ENCODE measurements at places on chromosomes 16 and 17. TPM values are rescaled to one million over a fixed set of nuclear protein-coding genes. Genes with fewer than 3 reads are reported as not detected.

The SLC5A10 gene
- total RNA-seq, result 0.10 TPM

The CLCN7 gene
- total RNA-seq, result 58.2 TPM

The RNU2-1 gene
- total RNA-seq, result not detected

The GAS7 gene
- 38.4 TPM for total RNA-seq

The HOXB6 gene
- not detected for total RNA-seq

The OR2C1 gene
- total RNA-seq, result not detected

The NOXO1 gene
- not detected for total RNA-seq

Measured in mononuclear cell (primary cell).